Testis (tissue), 5 donors: ENCODE measurements at places on chromosomes 16 and 17. TPM values are rescaled to one million over a fixed set of nuclear protein-coding genes. Genes with fewer than 3 reads are reported as not detected.

The GGT6 gene
- total RNA-seq: 3.8 TPM

The DDX52 gene
- 31.7 TPM for total RNA-seq

The STAC2 gene
- 0.24 TPM for total RNA-seq

The CLEC18C gene
- total RNA-seq: 7.9 TPM

The GNG13 gene
- total RNA-seq: not detected

The SLC12A3 gene
- total RNA-seq: 1.1 TPM

The NTN1 gene
- 7.6 TPM for total RNA-seq

The ACSM5 gene
- 5.3 TPM for total RNA-seq

The KRTAP4-9 gene
- not detected for total RNA-seq

The MSLN gene
- 1.5 TPM for total RNA-seq

The SCNN1B gene
- total RNA-seq: 0.55 TPM

The CNTNAP1 gene
- total RNA-seq: 10.3 TPM

The SYCE1L gene
- total RNA-seq: 7.8 TPM

The TERB1 gene
- 12.1 TPM for total RNA-seq

The TP53TG3 gene
- total RNA-seq: 25.7 TPM

The CDH8 gene
- total RNA-seq: 0.87 TPM

The NAA38 gene
- total RNA-seq: 83.1 TPM

The FBXO39 gene
- total RNA-seq: 46.9 TPM

The MAF gene
- 112 TPM for total RNA-seq

The AOC2 gene
- 10.3 TPM for total RNA-seq

The CD79B gene
- 0.62 TPM for total RNA-seq

The DGKE gene
- 26.3 TPM for total RNA-seq

The TPSB2 gene
- 10.8 TPM for total RNA-seq

The CACNA1G gene
- 1.7 TPM for total RNA-seq

The CYB561 gene
- 19.7 TPM for total RNA-seq
